ENCODE measurements at places on chromosomes 7 and 10.

DNA sequence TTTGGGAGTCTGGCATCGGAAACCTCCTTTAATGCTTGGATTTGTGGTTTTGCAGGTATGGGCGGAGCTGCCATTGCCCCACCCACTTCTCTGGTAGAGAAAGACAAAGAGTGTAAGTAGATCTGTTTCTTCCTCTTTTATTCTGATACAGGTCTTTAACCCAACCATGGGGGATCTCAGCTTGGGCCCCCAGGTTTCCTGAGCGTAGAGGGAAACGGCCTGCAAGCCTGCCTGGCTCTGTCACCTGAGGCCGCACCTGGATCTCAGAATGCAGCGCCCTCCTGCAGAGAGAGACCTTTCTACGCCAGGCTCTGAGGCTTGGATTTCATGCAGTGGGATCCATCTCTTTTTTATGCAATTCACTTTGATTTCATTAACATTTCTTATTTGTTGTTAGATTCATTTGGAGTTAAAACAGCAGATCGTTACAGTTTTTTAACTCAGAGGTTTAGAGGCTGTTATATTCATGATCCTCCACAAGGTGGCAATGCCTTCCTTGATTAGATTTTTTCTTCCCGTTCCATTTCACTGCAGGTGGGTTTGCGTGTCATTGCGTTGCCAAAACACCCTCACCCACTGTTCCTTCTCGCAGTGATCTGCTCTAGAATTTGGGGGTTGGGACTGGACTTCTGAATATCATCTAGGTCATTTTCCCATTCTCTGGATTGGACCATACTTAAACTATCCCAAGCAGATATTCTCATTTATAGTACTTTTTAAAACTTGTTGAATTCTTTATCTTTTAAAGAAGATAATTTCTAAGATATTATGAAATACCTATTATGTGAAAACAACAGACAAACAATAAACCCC, 20.0 kb downstream of the RBM17 start:
- DNase-seq: peak; percentile 71

GRCh38 chr7:40298421-40298820, 163.6 kb downstream of the SUGCT start:
- DNase-seq: no peak

DNA sequence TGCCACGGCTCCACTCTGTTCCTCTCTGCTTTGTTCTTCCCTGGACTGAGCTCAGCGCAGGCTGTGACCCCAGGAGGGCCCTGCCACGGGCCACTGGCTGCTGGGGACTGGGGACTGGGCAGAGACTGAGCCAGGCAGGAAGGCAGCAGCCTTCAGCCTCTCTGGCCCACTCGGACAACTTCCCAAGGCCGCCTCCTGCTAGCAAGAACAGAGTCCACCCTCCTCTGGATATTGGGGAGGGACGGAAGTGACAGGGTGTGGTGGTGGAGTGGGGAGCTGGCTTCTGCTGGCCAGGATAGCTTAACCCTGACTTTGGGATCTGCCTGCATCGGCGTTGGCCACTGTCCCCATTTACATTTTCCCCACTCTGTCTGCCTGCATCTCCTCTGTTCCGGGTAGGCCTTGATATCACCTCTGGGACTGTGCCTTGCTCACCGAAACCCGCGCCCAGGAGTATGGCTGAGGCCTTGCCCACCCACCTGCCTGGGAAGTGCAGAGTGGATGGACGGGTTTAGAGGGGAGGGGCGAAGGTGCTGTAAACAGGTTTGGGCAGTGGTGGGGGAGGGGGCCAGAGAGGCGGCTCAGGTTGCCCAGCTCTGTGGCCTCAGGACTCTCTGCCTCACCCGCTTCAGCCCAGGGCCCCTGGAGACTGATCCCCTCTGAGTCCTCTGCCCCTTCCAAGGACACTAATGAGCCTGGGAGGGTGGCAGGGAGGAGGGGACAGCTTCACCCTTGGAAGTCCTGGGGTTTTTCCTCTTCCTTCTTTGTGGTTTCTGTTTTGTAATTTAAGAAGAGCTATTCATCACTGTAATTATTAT, 1.2 kb downstream of the CLDN4 start:
- no peak for DNase-seq

DNA sequence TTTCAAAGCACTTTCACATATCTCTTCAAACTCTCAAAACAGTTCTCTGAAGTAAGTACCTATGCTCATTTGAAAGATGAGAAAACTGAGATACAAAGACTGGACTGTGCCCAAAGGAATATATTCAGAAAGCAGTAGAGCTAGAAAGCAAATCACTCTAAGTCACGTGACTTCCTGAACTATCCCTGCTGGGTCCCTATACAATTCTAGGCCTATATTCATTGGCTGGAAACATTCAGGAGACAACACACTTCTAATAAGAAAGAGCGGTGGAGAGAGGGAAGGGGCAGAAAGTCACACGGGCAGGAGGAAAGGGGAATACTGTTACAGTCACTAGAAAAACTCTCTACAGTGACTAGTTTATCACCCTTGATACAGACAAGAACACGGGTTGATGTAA, 140.0 kb downstream of the CHCHD3 start:
- DNase-seq: no peak

DNA sequence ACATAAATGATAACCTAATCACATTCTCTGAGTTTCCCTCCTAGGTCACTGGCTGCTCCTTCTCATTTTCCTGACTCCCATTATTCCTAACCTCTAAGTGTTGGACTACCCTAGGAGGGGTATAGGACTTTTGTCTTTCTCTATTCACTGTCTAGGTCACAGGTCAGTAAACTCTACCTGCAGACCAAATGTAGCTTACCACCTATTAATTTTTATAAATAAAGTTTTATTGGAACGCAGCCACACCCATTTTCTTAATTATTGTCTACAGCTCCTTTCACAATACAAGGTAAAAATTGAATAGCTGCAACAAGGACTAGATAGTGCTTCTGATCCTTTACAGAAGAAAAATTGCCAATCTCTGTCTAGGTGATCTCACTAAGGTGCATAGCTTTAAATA, 156.7 kb downstream of the IMMP2L start:
- DNase-seq: no peak

GRCh38 chr7:93060025-93060424, 57.8 kb downstream of the SAMD9 start:
- no peak for DNase-seq

DNA sequence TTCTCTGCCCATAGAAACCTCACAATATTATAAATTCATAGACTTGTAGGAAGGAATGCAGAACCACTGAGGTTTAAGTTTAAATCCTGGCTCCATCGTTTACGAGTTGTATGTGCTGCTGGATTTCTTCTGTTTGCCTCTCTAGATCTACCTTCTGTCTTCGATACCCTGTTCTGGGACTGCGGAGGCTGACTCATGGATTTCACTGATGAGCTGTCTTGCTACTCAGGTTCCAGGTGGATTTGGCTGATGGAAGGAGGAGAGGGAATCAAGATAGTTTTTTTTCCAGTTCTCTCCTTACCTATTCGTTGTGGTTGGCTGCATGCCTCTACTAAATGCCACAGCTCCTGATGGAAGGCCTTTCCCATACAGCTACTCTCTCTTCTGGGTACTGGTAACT, 375.8 kb downstream of the REEP3 start:
- DNase-seq: no peak

- DNase-seq: no peak
These were observed 456.4 kb upstream of the PFKP start for GRCh38 chr10:2610946-2611345.

DNA sequence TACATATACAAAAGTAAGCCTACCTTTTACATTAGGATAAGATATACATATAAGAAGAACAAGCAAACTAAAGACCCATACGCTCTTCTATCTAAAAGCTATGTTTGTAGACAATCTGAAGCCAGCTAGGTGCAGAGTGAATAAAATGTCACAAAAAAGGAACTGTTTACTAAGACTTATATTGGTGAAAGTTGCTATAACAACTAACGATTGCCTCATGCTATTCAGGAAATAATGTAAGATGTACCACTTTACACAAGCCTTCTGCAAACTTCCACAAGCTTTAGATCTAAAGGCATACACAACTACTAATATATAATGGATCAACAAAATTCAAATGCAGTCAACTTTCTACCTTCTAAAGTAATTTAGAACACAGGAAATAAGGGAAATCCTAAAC, 175.1 kb downstream of the SRPK2 start:
- DNase-seq: no peak

DNA sequence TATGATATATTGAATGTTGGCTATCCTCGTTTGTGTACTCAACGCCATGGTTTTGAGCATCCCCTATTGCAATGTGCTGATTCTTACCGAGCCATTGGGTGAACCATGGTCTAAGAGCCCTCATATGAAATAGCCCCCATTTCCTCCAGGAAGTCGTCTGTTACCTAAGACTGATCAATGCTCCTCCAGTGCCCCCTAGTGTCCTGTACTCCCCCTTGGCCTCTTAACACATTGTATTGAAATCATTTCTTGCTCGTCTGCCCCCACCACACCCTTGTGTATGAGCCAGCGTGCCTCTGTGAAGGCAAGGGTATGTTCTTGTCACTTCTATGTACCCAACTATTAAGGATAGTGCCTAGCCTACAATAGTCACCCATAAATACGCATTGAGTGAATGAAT, 11.2 kb upstream of the SLC35B4 start:
- DNase-seq: peak; percentile 75

GRCh38 chr10:89217057-89217990, 10.2 kb upstream of the CH25H start:
- DNase-seq: peak; percentile 60

- DNase-seq: no peak
These were observed 268.9 kb downstream of the SLC25A13 start for GRCh38 chr7:96052860-96053470.

- DNase-seq: no peak
These were observed 14.6 kb upstream of the R3HCC1L start for GRCh38 chr10:98119891-98120290.

DNA sequence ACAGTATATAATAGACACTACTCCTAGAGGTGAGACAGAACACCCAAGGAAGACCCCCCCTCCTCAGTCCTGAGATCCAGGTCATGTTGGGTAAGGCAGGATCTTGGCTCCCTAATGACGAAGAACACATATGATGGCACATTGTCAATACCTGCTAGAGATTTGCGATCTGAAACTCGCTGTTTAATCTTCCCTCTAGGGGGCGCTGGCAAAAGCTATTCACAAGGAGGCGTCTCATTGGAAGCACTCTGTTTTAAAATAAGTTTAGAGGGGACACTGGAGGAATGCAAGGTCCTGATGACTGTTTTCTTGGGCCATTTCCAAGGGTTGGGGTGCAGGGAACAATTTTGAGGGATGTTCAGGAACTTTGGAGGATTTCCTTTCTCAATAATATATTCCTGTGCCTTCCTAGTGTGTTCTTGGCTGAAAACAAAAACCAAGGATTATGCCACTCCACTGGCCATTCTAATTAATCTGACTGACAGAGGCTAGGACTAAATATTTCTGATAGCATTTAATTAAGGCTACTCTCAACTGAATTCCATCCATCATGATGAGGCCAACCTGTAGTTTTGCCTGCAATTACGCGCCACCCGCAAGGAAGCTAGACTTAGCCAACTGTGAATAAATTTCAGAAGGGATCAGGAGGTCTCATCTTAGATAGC, 1013.8 kb upstream of the MBL2 start:
- DNase-seq: peak; percentile 5

- DNase-seq: no peak
These were observed 13.4 kb downstream of the BLNK start for GRCh38 chr10:96257944-96258343.

DNA sequence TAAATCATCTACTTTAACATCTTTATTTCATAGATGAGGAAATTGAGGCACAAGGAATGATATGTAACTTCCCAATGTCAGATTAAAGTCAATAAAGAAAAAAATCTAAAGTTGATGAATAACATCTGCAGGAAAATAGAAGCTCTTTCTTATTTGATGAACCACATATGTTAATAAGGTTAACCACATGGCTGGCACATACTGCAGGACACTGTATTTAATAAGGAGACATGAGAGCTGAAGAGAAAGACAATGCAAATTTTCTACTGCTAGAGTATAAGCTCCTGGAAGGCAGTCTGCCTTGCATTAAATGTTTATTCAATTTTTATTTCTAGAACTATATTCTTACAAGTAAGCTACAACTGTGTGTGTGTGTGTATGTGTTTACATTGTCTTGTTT, 4.4 kb downstream of the RAB11FIP2 start:
- DNase-seq: no peak

GRCh38 chr7:105304040-105304895, 84.5 kb downstream of the SRPK2 start:
- no peak for DNase-seq

- peak; percentile 80 for DNase-seq
These were observed 20.3 kb upstream of the IGF2BP3 start for GRCh38 chr7:23490357-23491135.

DNA sequence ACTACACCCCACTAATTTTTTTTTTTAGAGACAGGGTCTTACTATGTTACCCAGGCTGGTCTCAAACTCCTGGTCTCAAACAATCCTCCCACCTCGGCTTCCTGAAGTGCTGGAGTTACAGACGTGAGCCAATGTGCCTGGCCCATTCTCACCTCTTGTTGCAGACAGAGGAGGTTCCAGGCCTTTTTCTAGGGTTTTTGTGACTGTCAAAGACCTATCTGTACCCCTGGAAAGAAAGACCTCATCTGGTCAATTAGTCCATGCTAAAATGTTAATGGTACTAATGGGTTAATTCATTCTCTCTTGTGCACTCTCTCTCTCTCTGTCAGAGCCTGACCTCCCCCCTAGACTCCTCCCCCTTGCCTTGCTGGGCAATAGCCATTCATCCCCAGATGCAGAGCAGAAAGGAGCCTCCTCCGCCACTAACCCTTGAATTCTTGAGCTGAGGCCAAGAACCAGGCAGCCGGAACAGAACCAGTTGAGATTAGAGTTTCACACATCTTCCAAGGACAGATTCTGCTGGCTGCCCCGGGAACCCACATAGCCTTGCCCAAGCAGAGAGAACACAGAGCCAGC, 209.7 kb downstream of the SKIDA1 start:
- DNase-seq: no peak

DNA sequence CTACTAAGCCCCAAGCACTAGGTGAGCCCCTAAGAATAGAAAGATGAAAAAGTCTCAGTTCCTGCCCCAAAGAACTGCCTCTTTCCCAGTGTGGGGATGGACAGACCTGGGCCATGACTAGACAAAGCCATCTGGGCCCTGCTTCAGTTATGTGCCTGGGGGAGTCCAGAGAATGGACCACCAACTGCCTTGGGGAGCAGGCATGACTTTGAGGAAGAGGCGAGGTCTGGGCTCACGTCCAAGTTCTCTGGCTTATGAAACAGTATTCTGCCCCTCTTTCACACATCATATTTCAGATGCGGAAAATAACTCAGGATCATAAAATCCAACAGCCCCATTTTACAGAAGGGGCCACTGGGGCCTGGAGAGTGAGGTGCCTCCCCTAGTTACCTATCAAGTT, 80.3 kb downstream of the PLXNA4 start:
- no peak for DNase-seq

- no peak for DNase-seq
These were observed 23.5 kb downstream of the BLVRA start for GRCh38 chr7:43781726-43782607.

DNA sequence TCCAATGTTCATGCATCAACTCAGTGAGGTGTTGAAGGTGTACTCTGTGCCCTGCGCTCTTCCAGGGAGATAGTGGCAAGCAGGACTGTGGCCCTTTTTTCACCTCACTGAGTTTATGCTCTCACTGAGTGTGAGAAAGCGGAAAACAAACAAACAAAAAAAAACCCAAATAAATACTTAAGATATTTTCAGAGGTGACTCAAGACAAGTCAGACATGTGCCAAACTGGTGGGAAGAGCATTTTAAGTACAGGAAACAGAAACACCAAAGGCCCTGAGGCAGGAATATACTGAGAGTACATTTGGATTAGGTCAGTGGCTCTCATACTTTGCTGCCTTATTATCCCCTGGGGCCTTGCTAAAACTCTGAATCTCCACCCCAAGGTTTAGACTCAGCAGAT, 111.9 kb upstream of the IGFBP3 start:
- DNase-seq: no peak

Measured in erythroblast (primary cell).